ENCODE measurements at places on chromosomes 5 and 9.
A peak's percentile ranks its signal among the peaks of the same experiment; 100 is the strongest.

GRCh38 chr5:32278406-32278805 lies 34.3 kb downstream of the MTMR12 start:
- ATAC-seq, result no peak

DNA sequence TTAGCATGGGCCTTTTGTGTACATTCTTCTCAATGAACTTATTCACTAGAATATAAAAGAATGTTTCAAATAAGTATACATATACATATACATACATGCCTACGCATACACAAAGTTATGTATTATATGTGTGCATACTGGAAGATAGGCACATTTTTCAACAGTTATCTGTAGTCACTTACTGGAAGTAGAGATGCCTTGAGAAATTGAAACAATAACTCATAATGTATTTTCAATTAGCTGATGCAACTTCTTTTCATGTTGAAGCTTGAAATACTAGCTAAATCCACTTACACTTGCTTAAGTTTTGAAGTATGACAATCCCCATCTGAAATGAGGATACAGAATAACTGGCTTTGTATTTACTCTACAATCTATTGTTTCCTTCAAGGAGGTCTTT lies 469.0 kb upstream of the PTGER4 start:
- no peak for ATAC-seq

GRCh38 chr9:124280176-124280691 lies 22.5 kb downstream of the NEK6 start:
- ATAC-seq, result peak; percentile 30

GRCh38 chr5:104494083-104494482 lies 931.5 kb upstream of the NUDT12 start:
- ATAC-seq, result no peak

DNA sequence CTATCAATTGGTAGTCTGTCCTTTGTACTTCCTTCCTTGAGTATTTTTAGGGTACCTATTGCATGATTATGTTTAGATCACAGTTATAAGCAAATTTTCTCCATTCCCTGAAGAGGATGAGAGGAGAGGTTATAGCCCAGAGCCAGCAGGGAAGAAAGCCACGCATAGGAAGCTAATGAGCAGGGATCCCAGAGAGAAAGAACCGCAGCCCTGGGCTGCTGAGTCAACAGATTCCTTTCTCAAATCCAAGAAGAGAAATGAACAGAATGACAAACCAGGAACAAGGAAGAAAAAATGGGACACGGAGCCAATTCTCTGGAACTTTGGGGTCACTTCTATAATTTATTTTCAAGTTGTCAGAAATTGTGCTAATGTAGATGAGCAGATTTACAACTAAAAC lies 284.5 kb downstream of the RFX3 start:
- ATAC-seq, result no peak

DNA sequence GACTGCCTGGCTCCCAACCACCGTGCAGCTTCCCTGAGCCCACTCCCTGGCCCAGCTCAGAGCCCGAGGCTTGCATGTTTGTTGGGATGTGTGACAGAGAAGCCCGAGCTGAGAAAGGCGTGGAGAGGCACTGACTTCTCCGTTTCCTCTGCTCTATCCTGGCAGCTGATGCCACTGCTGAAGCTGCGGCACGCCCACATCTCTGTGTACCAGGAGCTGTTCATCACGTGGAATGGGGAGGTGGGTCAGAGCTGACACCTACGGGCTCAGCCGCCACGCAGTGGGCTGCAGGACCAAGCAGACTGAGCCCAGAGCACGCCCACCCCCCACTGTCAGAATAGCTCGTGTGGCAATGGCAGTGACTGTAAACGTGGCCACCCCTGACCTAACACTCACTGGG lies 9.3 kb downstream of the STKLD1 start:
- no peak for ATAC-seq

- no peak for ATAC-seq
Measured at GRCh38 chr5:158017469-158017868, 158.5 kb upstream of the CLINT1 start.

GRCh38 chr9:75064307-75065025 lies 23.5 kb downstream of the NMRK1 start:
- no peak for ATAC-seq

GRCh38 chr5:10631316-10631996 lies 67.6 kb downstream of the ANKRD33B start:
- ATAC-seq, result no peak

DNA sequence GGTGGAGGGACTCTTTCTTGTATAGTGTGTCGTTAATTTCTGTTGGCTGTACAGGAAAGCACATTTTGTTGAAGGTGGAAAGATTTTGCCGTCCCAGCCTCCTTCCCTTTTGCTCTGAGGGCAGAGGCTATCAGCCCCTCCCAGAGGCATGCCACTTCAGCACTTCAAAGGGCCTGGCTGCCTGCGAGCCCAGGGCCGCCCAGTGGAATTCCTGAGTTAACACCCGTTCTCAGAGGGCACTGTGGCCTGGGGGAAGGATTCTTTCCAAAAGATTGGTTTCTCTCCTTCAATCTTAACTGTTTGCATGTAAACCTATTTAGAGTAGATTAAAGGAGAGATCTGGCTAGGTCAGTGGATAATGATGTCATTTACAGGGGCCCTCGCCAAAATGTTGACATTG lies 238.6 kb downstream of the FANCC start:
- peak; percentile 80 for ATAC-seq

- no peak for ATAC-seq
Measured at GRCh38 chr9:127726871-127727270, 8.2 kb downstream of the TOR2A start.

DNA sequence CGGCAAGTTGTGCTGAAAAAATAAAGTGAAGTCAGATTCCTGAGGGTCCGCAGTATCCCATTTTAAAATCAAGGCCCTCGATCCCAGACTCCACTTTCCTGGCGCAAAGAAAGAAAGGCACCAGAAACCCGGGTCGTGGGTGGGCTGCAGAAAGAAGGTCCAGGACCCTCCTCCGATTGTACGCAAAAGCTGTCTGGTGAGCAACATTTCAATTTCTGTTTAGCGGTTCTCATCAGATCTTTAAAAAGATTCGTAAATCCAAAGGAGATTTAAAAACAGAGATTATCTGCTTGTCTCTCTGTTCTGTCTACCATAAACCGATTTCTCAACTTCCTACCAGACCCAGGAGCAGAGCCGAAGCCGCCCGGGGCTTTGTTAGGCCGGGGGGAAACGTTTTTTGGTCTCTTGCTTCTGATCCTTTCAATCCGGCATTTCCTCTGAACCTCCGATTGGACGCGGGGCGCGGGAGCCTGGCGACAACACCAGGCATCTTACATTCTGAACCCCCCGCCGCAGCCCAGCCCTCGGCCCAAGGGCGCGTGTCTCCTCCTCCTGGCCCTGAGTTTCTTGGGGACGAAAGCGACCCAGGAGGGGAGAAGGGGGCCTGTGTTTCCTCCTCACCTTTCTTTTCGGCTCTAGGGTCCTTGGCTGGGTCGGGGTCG lies 746 bp downstream of the NKX2-5 start:
- ATAC-seq, result no peak

Measured in motor neuron (in vitro differentiated cells).